T-helper 17 cell (primary cell): ENCODE measurements at places on chromosomes 16 and 17.

GRCh38 chr16:3576211-3576610, 992 bp downstream of the NLRC3 start:
- no peak for DNase-seq

GRCh38 chr16:87576171-87576570, 26.1 kb upstream of the JPH3 start:
- DNase-seq = no peak

DNA sequence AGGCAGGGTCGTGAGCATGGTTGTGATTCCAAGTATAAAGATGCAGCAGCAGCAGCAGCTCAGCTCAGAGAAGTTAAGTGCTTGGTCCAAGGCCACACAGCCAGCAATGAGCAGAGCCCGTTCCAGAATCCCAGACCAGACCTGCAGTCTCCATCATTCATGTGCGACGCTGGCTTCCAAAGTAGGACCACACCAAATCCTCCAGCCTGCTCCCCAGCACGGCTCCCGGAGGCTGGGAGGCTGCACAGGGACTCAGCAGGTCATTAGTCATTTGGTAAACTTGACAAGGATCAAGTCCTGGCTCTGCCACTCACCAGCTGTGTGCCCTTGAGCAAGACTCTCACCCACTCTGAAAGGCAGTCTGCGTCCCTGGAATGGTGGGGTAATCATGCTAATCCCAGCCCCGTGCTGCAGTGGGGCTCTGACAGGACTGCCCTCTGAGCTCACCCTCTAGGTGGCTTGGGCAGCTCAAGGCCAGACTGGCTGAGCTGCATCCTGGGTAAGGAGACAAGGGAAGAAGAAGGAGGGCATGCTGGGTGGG, 95.1 kb upstream of the TMEM132E start:
- DNase-seq = no peak

GRCh38 chr17:48374650-48375230, 55.3 kb downstream of the SKAP1 start:
- DNase-seq = no peak

DNA sequence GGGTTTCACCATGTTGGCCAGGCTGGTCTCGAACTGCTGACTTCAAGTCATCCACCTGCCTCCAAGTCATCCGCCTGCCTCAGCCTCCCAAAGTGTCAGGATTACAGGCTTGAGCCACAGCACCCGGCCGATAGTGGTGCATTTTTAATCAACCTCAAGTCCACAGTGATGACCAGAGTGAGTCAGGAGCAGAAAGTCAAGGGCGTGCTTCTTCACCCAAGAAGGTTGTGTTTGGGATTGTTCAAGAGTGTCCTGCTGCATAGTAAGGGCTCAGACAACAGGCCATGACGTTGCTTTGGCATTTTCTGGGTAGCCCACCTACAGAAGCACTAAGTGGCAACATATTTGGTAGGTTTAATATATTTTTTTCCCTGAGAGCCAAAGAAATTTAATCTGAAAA, 108.3 kb upstream of the FAM20A start:
- no peak for DNase-seq

DNA sequence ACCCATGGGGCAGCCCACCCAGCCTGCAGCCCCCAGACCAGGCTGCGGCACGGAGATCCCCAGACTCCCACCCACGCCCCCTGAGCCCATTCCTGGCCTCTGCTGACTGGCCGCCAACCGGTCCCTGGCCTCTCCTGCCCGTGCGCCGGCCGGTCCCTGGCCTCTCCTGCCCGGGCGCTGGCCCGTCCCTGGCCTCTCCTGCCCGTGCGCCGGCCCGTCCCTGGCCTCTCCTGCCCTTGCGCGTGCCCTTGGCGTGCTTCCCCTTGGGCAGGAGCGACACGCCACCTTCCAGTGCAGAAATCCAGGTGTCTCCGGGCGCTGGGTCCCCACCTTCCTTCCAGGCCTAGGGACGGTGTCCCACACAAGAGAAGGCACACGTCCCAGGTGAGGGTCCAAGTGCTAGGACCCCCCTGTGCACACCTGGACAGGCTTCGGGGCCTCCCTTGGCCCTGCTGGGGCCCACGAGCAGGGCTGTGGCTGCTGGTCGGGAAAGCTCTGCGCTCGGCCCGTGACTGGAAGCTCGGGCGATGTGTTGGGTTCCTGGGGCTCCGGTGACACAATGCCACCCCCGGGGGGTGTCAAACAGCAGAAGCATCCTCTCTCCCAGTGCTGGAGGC, 21.4 kb upstream of the CACNA1H start:
- no peak for DNase-seq

- no peak for DNase-seq
Measured at GRCh38 chr17:77610518-77610893, 348.0 kb upstream of the TNRC6C start.

GRCh38 chr17:19785854-19786253, 37.8 kb upstream of the ALDH3A1 start:
- DNase-seq = no peak

GRCh38 chr17:78359321-78359996, 418 bp downstream of the SOCS3 start:
- DNase-seq = no peak

GRCh38 chr16:16009401-16009800, 60.0 kb downstream of the ABCC1 start:
- no peak for DNase-seq

- peak; percentile 81 for DNase-seq
Measured at GRCh38 chr17:63774141-63774968, at the start of gene DDX42. Gene DDX42 (plus strand): TSS chr17:63774170. CDS start chr17:63787050, 12,880 bp downstream.

- DNase-seq = peak; percentile 36
Measured at GRCh38 chr17:76816590-76817135, 51.5 kb upstream of the MGAT5B start.

DNA sequence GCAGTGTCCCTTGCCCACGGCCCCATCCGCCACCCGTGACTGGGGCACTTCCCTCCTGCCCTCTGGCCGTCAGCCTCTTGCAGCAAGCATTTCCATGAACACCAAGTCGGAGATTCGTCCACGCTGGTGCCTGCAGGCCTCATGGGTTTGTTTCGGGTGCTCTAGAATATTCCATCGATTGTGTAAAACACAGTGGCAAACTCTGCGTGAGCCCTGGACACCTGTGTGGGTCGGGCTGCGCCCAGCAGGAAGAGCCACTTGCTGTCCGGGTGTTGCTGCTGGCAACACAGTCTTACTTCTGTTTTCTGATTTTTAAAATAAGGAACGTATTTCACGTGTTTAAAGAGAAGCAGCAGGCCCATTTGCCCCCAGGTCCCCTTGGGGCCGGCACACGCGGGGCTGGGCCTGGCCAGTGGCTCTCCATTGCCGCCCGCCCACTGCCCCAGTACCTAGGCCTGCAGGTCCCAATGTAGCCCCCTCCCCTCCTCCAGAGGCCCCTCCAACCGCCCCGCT, 10.0 kb downstream of the CYBC1 start:
- DNase-seq = no peak

DNA sequence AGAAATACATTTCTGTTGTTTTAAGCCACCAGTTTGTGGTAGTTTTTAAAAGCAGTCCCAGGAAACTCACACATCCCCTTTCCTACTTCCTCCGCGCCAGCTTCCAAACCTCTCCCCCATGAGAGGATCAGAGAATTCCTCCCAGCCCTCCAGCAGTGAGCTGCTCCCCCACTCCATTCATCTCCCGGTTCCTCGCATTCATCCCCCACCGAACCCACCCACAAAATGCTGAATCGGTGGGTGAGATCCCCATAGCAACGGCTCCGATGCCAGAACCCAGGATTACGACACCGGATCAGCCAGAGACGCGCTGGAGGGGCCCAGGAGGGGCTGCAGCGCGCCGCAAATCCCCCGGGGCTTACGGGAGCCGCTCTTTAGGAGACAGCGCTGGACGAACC, 251.4 kb upstream of the RPL38 start:
- DNase-seq = no peak

- no peak for DNase-seq
Measured at GRCh38 chr17:7352503-7352889, 534 bp downstream of the KCTD11 start.

DNA sequence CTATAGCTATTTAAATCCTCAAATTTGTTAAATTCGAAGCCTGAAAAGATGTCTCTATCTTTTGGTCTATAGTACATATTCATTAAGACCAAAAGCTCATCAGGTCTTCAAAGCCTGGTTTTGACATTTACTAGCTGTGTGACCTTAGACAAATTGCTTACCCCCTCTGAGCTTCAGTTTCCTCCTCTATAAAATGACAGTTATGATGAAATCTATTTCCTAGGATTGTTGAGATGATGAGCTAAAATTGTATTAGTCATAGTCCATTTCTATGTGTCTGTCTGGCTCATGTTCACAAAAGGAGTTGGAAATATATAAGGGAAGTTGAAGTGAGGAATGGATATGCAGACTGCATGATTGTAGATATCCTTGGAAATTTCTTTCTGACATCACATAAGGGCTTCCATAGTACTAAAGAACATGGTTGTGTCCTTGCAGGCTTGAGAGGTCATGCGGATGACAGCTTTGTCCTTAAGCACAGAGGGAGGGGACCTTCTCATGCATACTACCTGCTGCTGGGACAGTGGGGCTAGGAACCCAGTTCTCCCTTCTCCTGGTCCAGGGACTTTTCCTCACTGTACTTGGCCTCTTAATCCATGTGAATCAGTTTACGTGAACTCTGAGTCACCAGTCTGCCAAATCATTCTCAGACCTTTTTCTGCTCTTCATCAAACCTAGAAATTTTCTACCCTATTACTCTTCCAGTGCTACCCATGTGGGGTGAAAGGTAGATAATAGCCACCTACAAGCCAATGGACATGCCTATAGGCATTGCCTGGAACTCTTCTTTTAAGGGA, 487.5 kb upstream of the SALL1 start:
- no peak for DNase-seq

- DNase-seq = no peak
Measured at GRCh38 chr16:73399486-73399885, 351.6 kb upstream of the ZFHX3 start.

DNA sequence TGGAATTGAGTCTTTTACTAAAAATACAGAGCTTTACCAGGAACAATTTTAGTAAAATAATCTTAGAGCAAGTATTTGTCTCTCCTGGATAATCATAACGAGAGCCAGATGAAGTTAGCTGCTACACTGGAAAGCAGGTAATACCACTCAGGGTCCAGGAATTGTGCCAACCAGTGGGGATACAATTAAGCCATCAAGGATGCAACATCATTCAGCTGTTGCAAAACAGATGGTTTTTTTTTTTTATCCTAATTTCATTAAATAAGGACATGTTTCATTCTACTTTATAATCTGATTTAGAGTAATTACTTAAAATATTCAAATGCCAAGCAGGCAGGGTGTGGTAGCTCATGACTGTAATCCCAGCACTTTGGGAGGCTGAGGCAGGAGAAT, 10.2 kb downstream of the MMD start:
- DNase-seq = no peak

DNA sequence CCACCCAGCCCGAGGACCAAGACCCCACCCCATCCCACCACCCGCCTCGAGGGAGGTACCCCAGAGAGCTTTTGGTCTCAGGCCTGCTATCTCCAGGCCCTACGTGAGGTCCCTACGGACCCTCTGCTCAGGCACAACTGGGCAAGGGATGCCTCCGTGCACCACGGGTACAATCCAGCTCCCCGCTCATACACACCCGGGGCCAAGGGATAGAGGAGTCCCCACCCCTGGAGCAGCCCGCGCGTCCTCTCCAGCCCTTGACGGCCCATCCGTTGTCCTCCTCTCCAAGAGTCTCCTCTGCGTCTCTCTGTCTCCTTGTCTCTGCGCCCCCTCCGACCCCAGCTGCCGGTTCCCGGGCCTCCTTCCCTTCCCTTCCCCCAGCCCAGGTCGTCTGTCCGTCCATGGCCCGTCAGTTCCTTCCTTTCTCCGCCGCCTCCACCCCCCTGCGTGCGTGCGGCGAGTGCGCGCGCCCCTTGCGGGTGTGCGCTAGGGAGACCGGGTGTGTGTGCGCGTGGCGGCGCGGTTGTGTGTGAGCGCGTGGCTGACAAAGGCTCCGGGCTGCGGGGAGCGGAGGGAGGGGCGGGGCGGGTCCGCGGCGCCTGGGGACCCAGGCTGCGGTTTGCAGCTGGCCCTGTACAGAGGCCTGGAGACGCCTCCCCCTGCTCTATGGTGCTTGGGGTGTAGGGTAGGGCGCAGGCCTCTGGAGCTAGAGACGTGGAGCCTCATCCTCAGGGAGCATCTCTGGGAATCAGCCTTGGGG, 930 bp downstream of the SPNS2 start:
- DNase-seq = no peak

- DNase-seq = peak; percentile 18
Measured at GRCh38 chr16:85798901-85799496, 345 bp downstream of the EMC8 start.

- no peak for DNase-seq
Measured at GRCh38 chr16:66653581-66654350, 42.8 kb downstream of the CMTM4 start.

GRCh38 chr16:48317614-48318315, 67.4 kb downstream of the SIAH1 start:
- no peak for DNase-seq

GRCh38 chr17:81967533-81968395, 6.8 kb upstream of the NOTUM start:
- DNase-seq = peak; percentile 70

DNA sequence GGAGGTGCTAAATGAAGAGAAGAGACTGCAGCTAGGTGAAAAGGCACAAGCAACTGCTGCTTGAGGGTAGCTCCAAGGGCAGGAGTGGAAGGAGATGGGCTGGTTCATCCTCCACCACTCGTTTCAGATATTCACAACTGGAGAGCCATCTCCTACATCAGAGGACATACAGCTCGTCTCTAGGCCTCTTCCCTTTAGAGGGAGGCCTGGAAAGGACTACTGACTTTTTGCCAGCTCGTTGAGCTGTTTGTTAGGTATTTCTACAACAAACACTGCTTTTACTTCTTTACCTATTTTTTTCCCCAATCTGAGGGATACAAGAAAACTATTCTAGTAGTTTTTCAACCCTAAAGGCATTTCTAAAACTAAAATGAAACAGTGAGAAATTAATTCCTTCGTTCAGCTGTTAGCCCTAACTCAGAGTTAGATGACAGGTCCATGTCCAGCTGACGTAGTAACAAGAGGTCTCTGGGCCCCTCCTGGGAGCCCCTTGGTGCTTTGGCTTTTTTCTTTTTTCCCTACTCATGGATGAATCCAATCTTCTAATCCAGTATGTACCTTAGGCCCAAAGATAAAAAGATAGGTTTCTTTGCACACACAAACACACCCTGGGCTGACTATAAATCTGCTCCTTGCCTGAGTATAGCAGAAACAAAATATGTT, 47.8 kb upstream of the TBX2 start:
- DNase-seq = no peak
